ENCODE measurements at places on chromosomes 1 and 21. TPM values are rescaled to one million over a fixed set of nuclear protein-coding genes. Genes with fewer than 3 reads are reported as not detected.

- peaks cover 20% of the 10 kb centered on the region for H3K36me3 ChIP-seq
- H3K27me3 ChIP-seq, result no peaks in the 10 kb centered on the region
- no peak overlapping the region for H3K27ac ChIP-seq
- DNase-seq, result no peak
Observed at GRCh38 chr21:14115646-14116045, 95.1 kb downstream of the LIPI start.

DNA sequence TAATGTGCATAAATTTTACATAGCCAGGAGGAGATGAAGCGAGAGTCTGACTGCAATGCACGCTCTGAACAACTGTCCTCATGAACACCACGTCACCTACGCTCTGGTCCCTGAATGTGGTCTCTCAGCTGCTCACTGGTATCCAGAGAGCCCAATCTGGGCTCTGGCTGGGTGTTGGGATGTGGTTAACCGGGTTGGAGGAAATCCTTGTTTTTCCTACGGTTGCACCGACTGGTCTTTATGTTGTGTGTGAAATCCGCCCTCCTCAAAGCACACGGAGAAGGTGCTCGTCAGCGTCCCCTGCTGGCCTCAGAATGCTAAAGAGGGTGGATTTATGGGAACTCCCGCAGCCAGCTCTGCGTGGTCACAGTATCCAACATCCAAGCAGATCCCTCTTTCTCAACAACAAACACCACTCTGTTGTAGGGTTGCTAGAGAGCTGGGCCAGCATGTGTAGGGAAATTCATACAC is 51.8 kb upstream of the FAM89A start:
- H3K4me1 ChIP-seq, result no peaks in the 10 kb centered on the region
- H3K4me3 ChIP-seq, result no peak overlapping the region
- H3K27me3 ChIP-seq, result peaks cover 4% of the 10 kb centered on the region
- no peak overlapping the region for H3K27ac ChIP-seq
- H3K36me3 ChIP-seq, result no peaks in the 10 kb centered on the region

Gene CD1D
- 1.3 TPM for total RNA-seq

DNA sequence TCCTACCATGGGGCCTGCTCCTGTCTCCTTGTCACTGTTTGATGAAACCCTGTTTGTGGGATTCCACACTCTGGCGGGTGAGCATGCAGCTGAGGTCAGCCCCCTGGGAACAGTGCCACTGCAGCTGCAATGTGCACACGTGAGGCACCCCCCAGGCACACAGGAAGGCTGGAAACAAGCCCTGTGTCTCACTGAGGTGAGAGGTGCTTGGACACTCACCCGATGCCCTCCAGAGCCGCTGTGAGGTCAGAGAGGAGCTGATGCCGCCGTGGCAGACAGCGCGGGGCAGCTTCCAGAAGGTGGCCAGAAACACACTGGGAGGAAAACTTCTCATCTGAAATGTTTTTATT is 49.7 kb downstream of the SLX9 start:
- no peak for DNase-seq
- H3K27ac ChIP-seq, result no peak overlapping the region
- H3K36me3 ChIP-seq, result no peaks in the 10 kb centered on the region

DNA sequence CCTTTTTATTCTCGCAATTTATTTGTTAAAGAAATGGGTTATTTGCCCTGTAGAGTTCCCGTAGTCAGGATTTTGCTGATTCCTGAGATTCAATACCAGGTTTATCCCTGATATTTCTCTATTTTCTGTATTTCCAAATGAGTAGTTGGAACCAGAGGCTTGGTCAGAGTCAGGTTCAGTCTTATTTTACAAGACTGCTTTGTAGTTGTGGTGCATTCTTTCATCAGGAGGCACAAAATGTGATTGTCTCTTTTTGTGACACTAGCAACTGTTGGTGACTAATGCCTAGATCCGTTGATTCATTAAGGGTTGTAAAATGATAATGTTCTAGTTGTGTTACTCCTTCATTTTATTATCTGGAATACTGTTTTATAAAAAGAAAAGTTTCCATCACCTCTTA is 95.5 kb upstream of the TPTE start:
- DNase-seq, result no peak
- no peak overlapping the region for H3K4me3 ChIP-seq
- H3K27ac ChIP-seq, result no peak overlapping the region
- H3K36me3 ChIP-seq, result 0 out of 2 replicates have a peak, but pooled peaks cover 2% of the 10 kb centered on the region
- H3K4me1 ChIP-seq, result no peaks in the 10 kb centered on the region

DNA sequence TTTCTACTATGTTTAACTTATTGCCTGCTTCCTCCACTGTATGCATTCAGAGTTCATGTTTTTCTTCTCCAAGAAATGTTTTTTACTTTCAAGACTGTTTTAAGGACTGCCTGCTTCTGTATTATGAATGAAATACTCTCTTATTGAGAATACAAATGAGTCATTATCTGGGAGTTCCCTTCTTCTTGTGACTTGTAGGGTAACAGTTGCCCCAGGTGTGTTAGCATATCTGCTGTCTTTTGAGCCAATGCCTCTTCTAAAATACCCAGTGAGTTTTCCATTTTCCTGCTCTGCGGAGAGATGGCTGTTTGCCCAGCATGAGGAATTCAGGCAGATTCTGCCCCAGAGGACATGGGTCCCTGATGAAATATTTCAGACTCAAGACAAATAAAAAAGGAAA is 34.1 kb upstream of the ST6GALNAC5 start:
- no peak for DNase-seq
- no peak overlapping the region for H3K4me3 ChIP-seq
- H3K27me3 ChIP-seq, result no peaks in the 10 kb centered on the region
- no peaks in the 10 kb centered on the region for H3K36me3 ChIP-seq

- no peaks in the 10 kb centered on the region for H3K4me1 ChIP-seq
- DNase-seq, result no peak
- H3K27me3 ChIP-seq, result no peaks in the 10 kb centered on the region
Observed at GRCh38 chr1:221696027-221696426, 45.9 kb downstream of the DUSP10 start.

DNA sequence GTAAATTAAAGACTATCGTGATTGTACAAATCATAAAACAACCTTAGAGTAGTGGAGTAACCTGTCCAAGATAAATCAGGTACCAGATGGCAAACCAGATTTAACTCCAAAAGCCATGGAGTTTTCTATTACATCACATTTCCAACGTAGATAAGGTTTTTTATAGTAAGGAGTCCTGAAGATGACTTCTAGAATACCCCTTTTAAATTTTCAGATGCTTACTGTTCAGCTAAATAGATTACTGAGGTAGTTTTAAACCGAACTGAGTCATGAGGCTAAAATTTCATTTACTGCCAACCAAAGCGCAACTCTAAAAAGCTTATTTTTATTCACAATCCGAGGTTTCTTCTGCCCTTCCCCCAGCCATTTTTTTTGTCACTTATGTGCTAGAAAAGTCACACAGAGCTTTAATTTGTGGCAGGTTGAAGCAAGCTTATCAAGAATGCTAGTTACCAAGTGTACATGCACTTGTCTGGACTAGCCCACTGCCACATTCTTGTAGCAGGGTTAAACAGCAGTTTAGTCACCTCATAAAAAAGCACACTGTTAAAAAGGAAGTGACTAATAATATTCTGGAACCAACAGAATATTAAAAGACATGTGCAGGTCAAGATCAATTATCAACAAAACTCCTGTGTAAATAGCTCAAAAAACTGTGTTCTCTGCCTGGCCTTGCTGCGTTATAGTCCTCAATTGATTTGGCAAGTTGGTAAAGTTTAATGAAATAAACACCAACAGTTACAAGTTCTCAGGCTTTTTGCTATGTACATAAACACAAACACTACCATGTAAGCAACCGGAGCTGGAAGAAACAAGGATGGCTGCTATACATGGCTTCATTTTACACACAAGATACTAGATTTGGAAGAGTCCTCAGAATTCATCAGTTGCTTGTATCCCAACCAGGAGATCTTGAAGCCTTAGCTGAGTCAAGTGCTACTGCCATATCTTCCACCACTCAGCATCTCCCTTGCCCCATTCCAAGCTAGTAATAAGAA is 180.3 kb upstream of the DMRTA2 start:
- no peak overlapping the region for H3K4me3 ChIP-seq
- H3K27me3 ChIP-seq, result no peaks in the 10 kb centered on the region
- no peaks in the 10 kb centered on the region for H3K4me1 ChIP-seq
- DNase-seq, result no peak
- H3K27ac ChIP-seq, result no peak overlapping the region

- no peaks in the 10 kb centered on the region for H3K27me3 ChIP-seq
- no peaks in the 10 kb centered on the region for H3K4me1 ChIP-seq
- H3K36me3 ChIP-seq, result no peaks in the 10 kb centered on the region
- H3K4me3 ChIP-seq, result no peak overlapping the region
- no peak overlapping the region for H3K27ac ChIP-seq
- DNase-seq, result no peak
Observed at GRCh38 chr1:225343618-225344017, 84.2 kb downstream of the LBR start.

DNA sequence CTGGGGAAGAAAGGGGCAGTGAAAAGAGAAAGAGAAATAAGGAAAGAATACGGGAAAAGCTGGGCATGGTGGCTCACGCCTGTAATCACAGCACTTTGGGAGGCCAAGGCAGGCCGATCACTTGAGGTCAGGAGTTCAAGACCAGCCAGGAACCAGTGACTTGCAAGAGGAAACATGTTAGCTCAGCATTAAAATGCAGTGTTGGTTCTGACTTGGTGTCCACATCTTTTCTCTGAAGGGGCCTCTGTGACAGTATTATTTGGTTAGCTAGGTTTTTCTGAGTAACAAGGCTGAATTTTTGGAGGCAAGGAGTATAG is 26.8 kb downstream of the IER5 start:
- no peaks in the 10 kb centered on the region for H3K4me1 ChIP-seq
- DNase-seq, result no peak
- H3K27me3 ChIP-seq, result no peaks in the 10 kb centered on the region
- H3K4me3 ChIP-seq, result no peak overlapping the region
- H3K36me3 ChIP-seq, result no peaks in the 10 kb centered on the region
- no peak overlapping the region for H3K27ac ChIP-seq

DNA sequence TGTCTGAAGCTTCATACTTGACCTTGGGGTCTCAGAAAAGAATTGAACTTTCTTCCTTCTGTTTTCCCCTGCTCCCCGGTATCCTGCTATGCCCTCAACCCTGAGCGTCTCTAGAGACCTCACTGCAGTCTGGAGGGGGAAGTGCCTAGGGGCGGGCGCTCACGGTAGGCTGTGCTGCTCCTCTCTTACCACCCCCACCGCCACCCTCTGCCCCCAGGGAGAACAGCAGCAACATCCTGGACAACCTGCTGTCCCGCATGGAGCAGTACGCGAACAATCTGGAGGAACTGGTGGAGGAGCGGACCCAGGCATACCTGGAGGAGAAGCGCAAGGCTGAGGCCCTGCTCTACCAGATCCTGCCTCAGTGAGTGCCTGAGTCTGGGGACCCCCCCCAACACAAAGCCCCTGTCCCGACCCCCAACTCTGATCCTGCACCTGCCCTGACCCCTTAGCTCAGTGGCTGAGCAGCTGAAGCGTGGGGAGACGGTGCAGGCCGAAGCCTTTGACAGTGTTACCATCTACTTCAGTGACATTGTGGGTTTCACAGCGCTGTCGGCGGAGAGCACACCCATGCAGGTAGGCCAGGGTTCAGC is 10.3 kb downstream of the NPR1 start:
- 0 out of 3 replicates have a peak overlapping the region, but pooled peaks have one; percentile 1 for H3K4me3 ChIP-seq
- H3K36me3 ChIP-seq, result peaks cover 26% of the 10 kb centered on the region
- no peaks in the 10 kb centered on the region for H3K27me3 ChIP-seq
- no peak for DNase-seq
- H3K4me1 ChIP-seq, result no peaks in the 10 kb centered on the region

Gene TMEM79
- total RNA-seq, result 2.1 TPM

GRCh38 chr1:243842161-243842560 is 7.9 kb downstream of the AKT3 start:
- DNase-seq, result no peak
- no peak overlapping the region for H3K27ac ChIP-seq

- H3K4me1 ChIP-seq, result no peaks in the 10 kb centered on the region
- H3K27me3 ChIP-seq, result no peaks in the 10 kb centered on the region
- H3K36me3 ChIP-seq, result no peaks in the 10 kb centered on the region
- no peak overlapping the region for H3K4me3 ChIP-seq
- no peak for DNase-seq
Observed at GRCh38 chr1:33322870-33323585, 2.1 kb upstream of the A3GALT2 start.

GRCh38 chr1:228352677-228353481 is 53.8 kb downstream of the TRIM11 start:
- no peaks in the 10 kb centered on the region for H3K4me1 ChIP-seq
- no peak overlapping the region for H3K4me3 ChIP-seq

- no peak overlapping the region for H3K27ac ChIP-seq
- H3K4me3 ChIP-seq, result peak overlapping the region; percentile 79
Observed at GRCh38 chr1:18716785-18717678, 86.4 kb downstream of the PAX7 start.

DNA sequence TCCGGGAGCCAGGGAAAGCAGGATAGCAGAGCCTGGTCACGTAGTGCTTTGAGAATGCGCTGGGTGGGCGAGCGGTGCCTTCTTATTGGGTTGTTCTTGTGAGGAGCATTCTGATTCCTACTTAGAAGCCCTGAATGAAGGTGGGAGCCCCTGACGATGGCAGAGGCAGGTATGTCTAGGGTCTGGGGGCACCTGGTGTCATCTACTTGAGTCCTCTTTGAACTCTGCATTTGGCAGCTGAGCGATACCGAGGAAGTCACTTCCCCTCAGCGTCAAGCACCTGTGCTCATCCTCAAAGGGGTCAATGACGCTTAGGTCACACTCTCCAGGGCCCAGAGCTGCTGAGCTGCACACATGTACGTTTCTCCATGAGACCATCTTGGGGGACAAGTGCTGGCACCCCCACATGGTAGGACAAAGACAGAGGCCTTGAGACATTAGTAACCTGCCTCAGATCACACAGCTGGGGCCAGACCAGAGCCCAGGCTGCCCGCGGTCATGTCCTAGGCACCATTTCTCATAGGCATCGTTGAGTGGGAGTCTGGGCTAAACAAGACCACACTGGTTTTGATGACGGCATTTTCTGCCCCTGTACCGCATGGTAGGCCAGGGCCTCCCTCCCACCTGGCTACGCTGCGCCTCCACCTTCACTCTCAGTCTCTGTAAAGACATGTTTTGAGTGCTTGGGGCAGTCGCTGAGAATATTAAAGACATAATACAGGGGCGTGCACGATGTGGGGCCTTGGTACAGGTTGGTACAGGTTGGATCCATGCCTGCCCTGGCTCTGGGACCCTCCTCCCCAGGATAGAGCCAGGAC is 69.1 kb upstream of the ABCG1 start:
- no peaks in the 10 kb centered on the region for H3K36me3 ChIP-seq
- no peak overlapping the region for H3K27ac ChIP-seq
- no peaks in the 10 kb centered on the region for H3K27me3 ChIP-seq
- peak; percentile 23 for DNase-seq
- no peaks in the 10 kb centered on the region for H3K4me1 ChIP-seq
- H3K4me3 ChIP-seq, result no peak overlapping the region

Gene PTP4A2
- 191 TPM for total RNA-seq

Gene GRHL3
- 4.0 TPM for total RNA-seq

Gene COL9A2
- total RNA-seq, result 4.5 TPM

- H3K36me3 ChIP-seq, result no peaks in the 10 kb centered on the region
- H3K27me3 ChIP-seq, result no peaks in the 10 kb centered on the region
- no peaks in the 10 kb centered on the region for H3K4me1 ChIP-seq
Observed at GRCh38 chr1:89649783-89650182, 16.9 kb downstream of the LRRC8C start.

GRCh38 chr1:110956586-110956985 is 7.1 kb downstream of the LRIF1 start:
- H3K36me3 ChIP-seq, result peaks cover 2% of the 10 kb centered on the region
- H3K4me3 ChIP-seq, result no peak overlapping the region
- no peaks in the 10 kb centered on the region for H3K27me3 ChIP-seq

Measured in H9 (cell line).